ENCODE measurements at places on chromosomes 13 and 19.

DNA sequence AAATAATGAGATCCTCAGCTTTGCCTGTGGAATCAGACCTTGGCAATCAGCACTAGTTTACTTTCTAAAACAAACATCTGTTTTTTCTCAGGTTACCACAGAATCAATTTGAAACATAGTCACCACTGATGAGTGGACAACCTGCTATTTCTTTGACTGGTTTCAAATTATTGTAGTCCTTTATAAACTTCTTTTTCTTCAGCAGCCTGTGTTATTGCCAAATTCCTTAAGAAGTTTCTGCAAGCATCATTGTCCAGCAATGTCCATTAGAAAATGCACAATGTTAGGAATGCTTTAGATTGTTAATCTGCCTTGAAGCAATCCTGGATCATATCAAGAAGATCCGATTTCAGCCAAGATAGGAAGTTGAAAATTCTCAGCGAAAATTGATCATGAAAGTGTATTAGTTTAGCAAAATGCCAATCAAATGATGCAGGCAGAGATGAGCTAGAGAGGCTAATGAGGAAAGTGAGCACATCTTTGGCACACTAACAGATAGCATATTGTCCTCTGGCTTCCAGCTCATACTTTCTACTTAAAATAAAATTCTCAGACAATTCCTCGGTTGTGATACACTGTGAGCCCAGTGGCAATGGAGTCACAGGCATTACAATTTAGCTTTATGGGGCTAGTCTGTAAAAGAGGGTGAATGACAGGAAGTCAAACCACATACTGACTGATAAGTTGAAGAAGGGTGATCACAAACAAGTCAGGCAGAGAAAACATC lies 270.6 kb downstream of the SLITRK6 start:
- DNase-seq, result peak; percentile 97

- no peak for DNase-seq
Observed at GRCh38 chr13:93290503-93290902, 63.9 kb downstream of the GPC6 start.

DNA sequence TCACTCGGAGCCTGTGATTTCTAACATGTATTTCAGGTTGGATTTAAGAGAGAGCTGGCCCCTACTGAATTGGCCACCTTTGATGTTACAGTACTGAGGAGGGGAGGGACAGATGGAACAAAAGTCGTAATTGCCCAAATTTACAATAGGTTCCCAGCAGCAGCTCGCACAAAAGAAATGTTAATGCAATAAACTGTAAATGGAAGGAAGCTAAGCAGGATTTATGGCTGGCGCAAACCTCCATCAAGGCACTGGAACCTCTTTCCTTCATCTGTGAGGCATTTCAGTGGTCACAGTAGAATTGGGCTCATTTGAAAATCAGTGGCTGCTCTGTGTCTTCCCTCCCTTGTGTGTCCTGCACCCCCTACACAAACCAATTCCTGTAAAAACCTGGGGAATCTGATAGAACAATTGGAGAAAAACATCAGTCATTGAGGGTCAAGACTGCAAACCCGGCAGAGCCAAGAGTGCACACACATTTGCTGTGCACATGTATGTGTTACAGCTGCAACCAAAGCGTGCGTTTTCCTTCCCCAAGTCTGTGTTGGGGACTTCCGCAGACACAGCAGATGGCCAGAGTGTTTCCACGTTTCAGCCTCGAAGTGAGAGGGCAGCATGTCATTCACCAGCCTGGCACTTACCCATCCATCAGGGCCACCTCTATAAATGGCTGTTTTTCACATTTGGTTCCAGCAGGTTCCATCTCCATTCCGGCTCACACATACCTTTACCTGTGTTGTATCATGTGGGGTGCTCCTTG lies 192.8 kb downstream of the TM9SF2 start:
- DNase-seq, result no peak

DNA sequence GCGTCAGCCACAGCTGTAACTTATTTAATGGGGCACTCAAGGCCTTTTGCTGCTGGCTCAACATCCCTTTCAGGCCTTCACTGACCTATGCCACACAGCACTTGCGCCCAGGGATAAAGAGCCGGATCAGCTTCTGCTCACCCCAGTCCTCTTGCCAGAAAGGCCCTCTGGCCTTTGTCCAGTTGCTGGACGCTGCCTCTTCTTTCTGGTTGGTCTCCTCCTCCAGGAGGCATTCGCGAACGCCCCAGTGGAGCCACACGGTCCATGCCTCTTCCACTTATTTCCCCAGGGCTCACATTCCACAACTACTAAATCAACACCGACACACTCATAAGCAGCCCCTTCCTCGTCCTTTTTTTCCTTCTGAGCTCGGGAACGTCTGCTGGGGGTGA lies 3.7 kb upstream of the ZNF329 start:
- no peak for DNase-seq

- no peak for DNase-seq
Observed at GRCh38 chr13:41177616-41178015, 16.8 kb downstream of the KBTBD7 start.

GRCh38 chr19:16233836-16234551 lies 36.3 kb downstream of the AP1M1 start:
- DNase-seq, result no peak

- DNase-seq, result no peak
Observed at GRCh38 chr19:883661-884211, 9.3 kb downstream of the MED16 start.

- DNase-seq, result no peak
Observed at GRCh38 chr19:54412877-54413276, 2.4 kb upstream of the TTYH1 start.

DNA sequence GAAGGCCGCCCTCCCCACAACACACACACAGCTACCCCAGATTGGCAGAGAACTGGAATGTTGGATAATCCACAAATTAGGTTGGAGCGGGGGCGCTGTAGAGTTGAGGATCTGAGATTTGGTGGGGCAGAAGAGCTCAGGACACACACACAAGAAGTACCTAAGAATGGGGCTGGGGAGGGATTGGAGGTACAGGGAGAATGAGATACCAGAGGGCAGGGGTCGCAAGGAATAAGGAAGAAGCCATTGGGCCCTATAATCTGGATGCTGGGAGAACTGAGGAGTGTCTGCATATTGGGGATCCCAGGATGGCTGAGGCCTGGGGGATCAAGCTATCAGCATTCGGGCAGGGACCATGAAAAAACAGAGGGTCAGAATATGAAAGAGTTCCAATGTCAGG lies 11.5 kb downstream of the SYT3 start:
- DNase-seq, result no peak

DNA sequence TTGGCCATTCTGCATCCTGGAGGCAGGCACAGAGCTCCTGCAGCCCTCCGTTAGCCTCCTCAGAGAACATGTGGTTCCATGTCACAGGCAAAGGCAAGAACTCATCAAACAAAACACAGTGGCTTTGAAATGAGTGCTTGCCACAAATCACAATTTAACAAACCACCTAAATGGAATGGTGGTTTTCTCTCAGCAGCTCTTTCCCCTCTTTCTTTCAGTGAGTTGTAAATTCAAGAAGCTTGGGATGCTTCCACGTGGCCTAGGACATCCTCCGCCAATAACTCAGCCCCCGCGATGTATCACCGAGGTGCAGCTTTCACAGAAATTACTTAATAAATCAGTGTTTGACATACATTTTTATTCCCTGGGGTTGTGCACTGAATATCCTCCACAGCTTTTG lies 65.4 kb upstream of the RFC3 start:
- no peak for DNase-seq

DNA sequence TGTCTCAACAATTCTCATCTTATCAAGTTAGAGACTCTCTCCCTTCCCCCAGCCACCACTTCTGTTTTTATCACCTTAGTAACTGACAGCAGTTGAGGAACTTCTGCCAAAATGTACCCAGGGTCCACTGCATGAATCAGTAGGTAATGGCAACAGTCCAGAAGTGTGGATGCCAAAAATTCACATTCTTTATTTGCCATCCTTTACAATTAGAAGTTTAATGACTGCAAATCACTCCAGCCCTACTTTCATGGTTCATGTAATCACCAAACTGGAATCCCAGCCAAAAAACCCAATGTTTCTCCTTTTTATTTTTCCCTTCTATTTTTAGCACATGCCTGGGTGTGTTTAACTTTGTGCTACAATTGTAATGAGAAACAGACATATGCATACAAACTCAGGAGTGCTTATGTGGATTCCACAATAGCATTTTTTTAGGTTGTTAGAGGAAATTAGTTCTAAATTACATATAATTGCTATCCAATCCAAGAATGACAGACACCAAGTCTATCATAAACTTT lies 243.5 kb downstream of the RGCC start:
- DNase-seq, result no peak

- DNase-seq, result peak; percentile 36
Observed at GRCh38 chr19:33472691-33473652, 48.6 kb downstream of the PEPD start.

DNA sequence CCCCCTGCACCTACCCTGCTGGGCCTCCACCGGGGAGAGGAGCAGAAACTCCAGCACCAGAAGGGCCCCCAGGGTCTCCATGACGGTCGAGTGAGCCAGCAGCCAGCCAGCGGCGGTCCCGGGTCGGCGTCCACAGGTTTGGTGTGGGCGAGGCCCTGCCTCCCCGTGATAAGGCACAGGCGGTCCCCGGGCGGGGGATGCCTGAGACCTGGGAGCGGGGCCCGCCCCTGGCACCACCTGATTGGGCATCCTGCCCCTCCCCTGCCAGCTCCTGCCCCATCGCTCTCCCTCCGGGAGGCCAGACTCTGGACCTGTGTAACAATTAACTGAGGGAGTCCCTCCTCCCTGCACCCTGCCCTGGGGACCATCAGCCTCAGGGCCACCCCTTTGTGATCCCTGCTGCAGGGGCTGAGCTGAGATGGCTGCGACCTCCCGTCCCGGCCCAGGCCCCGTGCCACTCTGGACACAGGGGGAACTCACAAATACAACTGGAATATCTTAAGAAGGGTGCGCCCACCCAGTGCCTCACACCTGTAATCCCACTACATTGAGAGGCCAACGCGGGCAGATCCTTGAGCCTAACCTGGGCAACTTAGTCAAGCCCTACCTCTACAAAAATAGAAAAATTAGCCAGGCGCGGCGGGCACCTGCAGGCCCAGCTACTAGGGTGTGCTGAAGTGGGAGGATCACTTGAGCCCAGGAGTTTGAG lies at the start of gene SMIM24:
SMIM24 (minus strand) TSS at position 143 of the 709 bp plus-strand sequence; CDS start at position 81, 62 bp downstream.
- no peak for DNase-seq

DNA sequence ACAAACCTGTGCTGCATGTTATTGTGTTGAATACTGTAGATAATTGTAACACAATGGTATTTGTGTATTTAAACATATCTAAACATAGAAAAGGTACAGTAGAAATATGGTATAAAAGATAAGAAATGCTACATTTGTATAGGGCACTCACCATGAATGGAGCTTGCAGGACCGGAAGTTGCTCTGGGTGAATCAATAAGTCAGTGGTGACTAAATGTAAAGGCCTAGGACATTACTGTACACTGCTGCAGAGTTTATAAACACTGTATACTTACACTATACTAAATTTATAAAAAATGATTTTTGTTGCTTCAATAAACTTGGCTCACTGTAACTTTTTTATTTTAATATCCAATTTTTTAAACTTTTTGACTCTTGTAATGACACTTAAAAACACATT lies 34.4 kb downstream of the LMO7 start:
- no peak for DNase-seq

GRCh38 chr19:3374369-3375112 lies 8.2 kb downstream of the NFIC start:
- no peak for DNase-seq

- no peak for DNase-seq
Observed at GRCh38 chr19:40597329-40597838, 3.8 kb upstream of the LTBP4 start.

DNA sequence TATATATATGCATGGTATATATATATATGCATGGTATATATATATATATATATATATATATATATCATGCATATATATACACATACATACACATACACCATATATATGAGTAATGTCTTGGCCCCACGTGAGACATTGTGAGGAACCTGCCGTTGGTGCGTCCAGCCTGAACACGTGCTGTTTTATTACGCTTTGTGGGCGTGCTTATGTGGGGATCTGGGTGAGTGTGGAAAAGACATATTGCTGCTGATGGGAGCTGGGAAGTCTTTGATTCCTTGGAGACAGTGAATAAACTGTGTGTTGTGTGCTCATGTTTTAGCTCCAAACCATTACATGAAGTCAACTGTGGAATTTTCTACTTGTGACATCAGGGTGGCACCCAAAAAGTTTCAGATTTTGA lies 28.9 kb downstream of the KCTD15 start:
- DNase-seq, result no peak

GRCh38 chr13:76980075-76980718 lies 11.7 kb upstream of the CLN5 start:
- DNase-seq, result peak; percentile 74

Data from SK-MEL-5 (cell line).